RWPE2 (cell line): ENCODE measurements at places on chromosomes 7 and 10.

GRCh38 chr7:8215648-8216333 is 46.2 kb downstream of the ICA1 start:
- no peak for DNase-seq

DNA sequence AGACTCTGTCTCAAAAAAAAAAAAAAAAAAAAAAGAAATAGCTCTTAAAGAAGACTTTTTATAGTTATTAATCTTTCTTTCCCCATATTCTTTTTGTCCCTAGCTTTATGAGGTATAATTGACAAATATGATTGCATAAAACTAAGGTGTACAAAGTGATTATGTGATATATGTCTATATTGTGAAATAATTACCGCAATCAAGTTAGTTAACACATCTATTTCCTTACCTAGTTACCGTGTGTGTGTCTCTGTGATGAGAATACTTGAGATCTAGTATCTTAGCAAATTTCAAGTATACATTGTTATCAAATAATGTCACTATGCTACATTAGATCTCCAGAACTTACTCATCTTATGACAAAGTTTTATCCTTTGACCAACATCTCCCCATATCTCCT is 30.7 kb upstream of the UBN2 start:
- no peak for DNase-seq

- DNase-seq, result no peak
Measured at GRCh38 chr10:98128802-98129201, 5.7 kb upstream of the R3HCC1L start.

DNA sequence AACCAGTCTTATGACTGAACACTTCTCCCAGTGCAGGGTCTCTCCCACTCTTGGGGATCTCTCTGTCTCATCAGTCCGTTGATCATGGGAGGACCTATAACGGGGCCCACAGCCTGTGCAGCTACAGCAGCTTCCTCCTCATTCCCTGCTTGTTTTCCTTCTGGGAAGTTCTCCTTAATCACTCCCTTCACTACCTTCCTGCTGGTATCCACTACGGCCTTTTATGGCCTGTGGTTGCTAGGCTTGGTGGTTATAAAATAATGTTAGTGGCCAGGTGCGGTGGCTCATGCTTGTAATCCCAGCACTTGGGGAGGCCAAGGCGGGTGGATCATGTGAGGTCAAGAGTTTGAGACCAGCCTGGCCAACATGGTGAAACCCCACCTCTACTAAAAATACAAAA is 3.5 kb upstream of the ZNF282 start:
- no peak for DNase-seq

DNA sequence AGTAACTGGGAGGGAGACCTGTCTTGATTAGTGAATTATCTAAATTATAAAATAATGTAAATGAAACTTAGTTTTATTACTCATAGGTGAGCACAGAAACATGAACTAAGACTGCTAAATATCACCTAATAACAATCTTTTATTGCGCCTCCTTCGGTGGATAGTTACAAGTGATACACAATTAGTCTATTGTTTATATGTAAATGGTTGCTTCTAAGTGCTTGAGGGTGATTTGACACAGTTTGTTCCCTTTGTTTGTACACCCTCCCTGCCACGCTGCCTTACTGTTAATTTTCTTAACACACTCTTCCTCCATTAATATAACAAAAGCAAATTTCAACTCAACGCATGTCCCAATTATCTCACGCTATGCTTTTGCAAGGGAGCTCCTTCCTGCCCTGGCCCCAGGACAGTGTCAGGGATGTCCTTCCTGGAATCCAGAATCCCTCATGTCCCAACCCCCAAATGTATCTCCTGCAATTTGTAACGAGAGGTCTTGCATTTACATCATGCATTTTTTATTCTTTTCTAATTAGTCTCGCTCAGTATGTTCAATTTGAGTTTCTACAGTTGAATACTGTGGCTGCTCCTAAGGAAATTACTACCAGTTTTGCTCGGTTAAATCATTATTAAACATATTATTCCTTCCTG is 4.2 kb downstream of the NPSR1 start:
- no peak for DNase-seq

DNA sequence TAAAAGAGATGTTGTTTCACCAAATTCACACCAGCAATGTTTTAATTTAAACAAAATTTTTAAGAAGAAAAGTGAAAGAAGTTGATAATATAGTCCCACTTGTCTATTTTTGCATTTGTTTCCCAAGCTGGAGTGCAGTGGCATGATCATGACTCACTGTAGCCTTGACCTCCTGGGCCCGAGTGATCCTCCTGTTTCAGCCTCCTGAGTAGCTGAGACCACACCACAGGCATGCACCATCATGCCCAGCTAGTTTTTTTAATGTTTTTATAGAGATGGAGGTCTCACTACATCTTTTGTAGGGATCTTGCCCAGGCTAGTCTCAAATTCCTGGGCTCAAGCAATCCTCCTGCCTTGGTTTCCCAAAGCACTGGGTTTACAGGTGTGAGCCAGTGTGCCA is 14.1 kb upstream of the NDUFA5 start:
- DNase-seq, result no peak

GRCh38 chr7:142808802-142809583 is 38.2 kb downstream of the PRSS2 start:
- no peak for DNase-seq

DNA sequence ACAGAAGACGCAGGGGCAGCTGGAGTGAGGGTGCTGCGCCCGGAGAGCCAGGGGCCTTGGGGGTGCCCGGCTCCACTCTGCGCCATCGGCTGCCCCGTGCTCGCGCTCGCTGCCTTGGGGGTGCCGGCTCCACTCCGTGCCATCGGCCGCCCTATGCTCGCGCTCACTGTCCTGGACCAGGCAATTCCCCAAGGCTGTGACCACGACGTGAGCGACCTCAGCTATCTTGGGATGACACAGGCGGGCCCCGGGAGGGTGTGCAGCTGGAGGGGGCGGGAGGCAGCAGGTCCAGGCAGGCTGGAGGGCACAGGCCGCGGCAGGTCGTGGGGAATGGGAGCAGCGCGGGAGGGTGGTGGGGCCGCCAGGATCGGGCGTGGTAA is 29.7 kb downstream of the CYP2W1 start:
- DNase-seq, result no peak

- no peak for DNase-seq
Measured at GRCh38 chr7:18468795-18469194, 26.8 kb upstream of the HDAC9 start.

DNA sequence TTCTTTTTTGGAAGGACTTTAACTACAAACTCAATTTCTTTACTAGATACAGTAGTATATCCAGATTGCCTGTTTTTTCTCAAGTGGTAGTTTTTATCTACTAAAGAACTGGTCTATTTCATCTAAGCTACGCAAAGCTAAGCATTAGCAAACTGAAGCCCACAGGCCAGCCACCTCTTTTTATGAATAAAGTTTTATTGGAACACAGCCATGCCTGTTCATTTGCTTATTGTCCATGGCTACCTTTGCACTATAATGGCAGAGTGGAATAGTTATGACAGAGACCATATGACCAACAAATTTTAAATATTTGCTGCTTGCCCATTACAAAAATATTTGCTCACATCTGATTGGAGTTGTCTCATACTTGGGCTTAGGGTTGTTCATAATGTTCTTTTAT is 168.7 kb downstream of the CAMK1D start:
- no peak for DNase-seq

DNA sequence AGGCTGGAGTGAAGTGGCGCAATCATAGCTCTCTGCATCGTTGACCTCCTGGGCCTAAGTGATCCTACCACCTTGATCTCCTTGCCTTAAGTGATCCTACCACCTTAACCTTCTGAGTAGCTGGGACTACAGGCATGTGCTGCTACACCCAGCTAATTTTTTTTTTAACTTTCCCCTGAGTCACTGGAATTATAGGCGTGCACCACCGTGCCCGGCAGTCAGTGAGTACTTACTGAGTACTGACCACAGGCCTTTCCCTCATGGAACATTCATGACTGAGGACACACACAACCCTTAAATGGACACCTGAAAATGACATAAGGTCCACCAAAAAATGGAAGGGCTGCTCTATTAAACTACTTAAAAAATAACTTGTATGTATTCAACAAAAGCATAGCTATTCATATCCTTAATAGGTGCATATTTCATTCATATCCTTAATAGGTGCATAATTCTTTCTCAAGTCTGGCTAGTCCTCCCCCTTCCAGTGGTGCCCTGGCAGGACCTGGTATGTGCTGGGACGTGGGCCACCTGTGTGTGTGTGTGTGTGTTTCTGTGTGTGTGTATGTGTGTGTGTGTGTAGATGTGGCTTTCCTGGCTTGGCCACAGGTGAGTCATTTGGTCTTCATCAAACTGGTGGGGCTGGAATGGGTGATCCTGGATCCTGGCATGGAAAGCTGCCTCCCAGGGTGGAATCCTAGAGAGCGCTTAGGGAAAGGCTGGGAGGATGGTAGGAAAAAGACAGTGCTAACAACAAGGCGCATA is 3.5 kb downstream of the FAM180A start:
- peak; percentile 78 for DNase-seq

DNA sequence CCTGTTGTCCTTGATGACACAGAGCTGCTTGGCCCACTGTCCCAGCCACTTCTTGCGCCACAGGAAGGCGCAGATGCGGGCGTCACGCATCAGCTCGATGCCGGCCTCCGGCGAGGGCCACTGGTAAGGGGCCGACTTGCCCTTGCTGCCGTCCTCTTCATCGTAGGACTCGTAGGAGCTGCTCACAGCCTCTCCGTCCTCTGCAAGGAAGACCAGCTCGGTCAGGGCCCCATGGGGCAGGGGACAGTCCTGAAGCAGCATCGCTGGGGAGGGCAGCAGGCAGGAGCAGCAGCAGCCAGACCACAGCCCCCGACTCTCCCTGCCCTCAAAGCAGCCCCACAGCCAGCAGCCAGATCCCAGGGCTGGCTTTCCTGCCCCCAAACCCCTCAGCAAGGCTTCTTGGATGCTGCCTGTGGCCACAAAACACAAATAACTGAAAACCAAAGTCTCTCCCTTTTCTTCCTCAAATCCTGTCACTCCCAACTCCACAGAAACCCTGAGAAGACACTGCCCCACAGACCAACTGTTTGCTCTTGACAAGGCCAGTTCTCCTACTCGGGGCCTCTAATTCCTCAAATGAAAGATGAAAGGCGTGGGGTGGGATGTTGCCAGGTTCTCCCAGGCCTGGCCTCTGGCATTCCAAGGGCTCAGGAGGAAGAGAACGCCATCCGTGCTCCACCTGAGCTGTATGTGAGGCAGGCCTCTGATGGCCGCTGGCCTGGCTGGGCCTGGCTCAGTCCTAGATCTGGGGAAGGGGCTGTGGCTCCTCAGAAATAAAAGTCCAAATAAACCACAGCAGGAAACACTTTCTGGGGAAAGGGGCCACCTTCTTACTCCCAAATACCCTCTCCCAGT is 76.7 kb downstream of the VWA2 start:
- no peak for DNase-seq
